Ascending aorta (tissue), 2 donors: ENCODE measurements at places on chromosomes 6 and 20.

DNA sequence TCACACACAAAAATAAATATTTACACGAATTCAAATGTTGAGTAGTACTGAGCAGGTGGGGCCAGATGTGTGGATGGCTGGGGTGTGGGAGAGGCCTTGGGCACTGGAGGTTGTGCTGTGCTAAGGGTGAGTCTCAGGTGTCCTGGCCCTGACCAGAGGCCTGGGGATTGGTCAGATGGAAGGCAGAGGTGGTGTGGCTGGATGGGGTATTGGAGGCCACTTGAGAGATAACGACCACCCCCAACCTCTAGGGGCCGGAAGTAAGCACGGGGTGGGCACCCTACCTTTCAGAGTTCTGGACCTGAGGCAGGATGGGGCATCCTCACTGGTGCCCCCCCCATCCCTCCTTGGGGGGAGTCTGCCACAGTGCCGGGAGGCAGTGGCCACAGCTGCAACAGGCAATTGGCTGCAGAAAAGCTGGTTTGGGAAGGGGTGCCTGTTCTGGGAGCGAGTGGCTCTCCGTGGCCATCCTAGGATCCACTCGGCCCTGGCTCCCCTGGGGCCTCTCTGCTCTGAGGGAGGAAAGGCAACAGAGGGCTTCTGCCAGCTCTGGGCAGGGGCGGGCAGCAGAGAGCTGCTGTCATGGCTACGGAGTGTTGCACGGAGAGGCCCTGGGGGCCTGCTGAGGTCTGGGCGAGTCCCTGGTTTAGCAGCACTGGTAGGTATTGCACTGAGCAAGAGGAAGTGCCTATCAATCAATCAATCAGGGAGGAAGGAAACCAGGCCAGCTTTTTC, 87.6 kb downstream of the ASXL1 start:
- no peak for DNase-seq

GRCh38 chr6:13166916-13167315, 161.4 kb downstream of the TBC1D7 start:
- DNase-seq = no peak

- DNase-seq = no peak
Observed at GRCh38 chr20:23305098-23305497, 45.5 kb upstream of the NXT1 start.

GRCh38 chr20:36644032-36644705, 1.8 kb downstream of the SLA2 start:
- no peak for DNase-seq

GRCh38 chr6:136435101-136435500, 115.1 kb downstream of the MAP7 start:
- DNase-seq = no peak
